ENCODE measurements at places on chromosomes 5 and 9.
A peak's percentile ranks its signal among the peaks of the same experiment; 100 is the strongest.

GRCh38 chr5:145466533-145466932 lies 368.6 kb downstream of the PRELID2 start:
- DNase-seq = no peak

DNA sequence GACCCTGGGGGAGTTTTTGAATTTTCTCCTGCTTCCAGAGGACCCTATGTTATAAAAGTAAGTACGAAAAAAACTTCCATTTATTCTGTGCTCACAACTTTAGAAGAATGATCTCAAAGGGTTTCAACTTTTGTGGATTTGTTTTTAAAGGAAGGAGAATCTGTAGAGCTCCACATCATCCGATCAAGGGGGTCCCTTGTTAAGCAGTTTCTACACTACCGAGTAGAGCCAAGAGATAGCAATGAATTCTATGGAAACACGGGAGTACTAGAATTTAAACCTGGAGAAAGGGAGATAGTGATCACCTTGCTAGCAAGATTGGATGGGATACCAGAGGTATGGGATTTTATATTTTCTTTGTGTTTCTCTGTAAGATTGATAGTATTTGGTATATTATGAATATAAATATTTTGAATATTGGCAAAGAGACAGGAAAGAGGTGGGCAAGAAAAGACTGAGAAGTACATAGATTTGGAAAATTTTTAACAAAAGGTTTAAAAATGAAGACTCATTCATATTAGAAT lies 84.2 kb downstream of the ADGRV1 start:
- no peak for DNase-seq

- no peak for DNase-seq
These were observed 75.7 kb downstream of the TUSC1 start for GRCh38 chr9:25602400-25603044.

DNA sequence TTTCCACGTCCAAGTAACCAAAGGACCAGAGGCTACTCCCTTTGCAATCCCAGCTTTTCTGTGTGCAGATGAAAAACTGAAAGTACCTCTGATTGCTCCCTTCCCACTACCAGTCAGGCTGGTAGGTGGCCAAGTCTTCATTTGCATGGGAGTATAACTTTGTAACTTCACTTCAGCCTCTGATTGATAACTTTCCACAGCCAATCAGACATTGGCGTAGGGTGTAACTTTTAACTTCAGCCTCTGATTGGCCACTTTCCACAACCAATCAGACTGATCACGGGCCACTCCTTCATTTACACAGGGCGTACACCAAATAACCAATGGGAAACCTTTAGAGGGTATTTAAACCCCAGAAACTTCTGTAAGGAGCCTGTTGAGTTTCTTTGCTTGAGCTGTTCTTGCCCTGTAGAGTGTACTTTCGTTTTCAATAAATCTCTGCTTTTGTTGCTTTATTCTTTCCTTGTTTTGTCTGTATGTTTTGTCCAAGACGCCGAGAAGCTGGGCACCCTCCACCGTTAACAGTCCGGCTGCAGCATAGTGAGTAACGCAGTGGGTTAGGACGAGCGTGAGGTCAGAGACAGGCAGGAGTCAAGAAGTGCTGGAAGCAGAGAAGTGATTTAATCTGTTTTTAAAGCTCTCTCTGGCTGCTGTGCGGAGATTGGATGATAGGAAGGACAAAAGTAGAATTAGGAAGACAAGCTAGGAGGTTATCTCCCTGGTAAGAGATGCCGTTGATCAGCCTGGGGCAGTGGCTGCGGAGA lies 3.5 kb upstream of the EXOSC2 start:
- no peak for DNase-seq

DNA sequence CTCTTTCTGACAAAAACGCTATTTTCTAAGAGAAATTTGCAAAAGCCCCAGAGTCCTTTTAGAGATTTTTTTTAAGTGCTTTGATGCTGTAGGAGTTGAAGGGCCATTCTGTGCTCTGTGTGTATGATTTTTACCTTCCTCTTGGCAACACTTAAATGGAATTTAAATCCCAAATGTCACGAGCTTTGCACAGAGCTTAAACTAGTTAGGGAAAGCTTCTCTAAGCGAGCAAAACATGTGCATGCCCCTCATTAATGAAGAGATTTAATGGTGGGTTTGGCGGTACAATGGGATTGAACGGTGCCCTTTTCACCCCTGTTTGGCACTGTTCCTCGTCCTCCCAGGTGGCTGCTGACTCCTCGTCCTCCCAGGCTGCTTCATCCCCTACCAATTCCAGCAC lies 220.7 kb downstream of the DRD1 start:
- DNase-seq = no peak

- no peak for DNase-seq
These were observed 74.7 kb downstream of the PTTG1 start for GRCh38 chr5:160496334-160496733.

- DNase-seq = no peak
These were observed 121.5 kb upstream of the SPRY4 start for GRCh38 chr5:142446131-142446959.

DNA sequence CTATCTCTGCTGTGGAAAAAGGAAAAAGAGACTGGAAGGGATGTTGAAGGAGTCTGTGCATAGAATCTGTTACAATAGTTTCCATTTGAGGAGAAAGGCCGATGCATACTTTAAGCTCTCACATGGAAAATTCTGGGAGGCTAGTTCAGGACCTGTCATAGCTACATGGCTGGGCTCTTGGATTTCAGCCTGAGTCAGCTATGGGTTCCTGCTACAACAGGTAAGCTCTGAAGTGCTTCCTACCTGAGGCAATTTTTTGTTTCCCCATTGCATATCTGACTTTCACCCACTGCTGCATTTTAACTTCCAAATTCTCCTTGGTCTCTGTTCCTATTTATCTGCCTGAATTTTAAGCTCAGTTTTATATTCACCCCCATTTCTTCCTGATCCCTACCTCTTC lies 310.7 kb downstream of the RAB3C start:
- no peak for DNase-seq

DNA sequence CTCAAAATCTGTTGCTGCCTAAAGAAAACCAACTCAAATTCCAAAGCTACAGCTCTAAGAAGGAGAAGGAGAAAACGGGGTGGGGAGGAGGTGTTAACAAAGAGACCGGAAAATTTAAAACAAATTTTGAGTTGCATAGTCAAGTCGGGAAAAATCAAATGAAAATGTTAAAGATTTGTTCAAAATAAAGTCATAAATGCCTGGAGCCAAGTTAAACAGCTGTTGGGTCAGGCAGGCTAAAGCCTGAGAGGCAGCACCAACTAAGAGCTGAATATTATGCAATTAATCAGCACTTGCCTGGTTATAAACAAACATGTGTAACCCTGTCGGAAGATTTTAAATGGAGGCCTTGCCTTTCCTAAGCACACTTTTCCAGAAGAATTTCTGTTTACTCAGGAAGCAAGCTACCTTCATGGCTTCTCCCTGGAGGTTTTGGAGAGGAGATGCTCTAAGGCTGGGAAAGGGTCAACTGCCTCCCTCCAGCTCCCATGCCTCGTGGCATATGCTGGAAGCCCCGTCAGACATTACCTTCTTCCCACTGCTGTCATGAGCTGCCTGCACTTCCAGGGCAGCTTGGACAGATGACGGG lies 270.5 kb downstream of the DMRT2 start:
- no peak for DNase-seq

GRCh38 chr9:109953300-109953699 lies 173.3 kb downstream of the PALM2AKAP2 start:
- no peak for DNase-seq

GRCh38 chr9:27945386-27945785 lies 372.1 kb upstream of the C9orf72 start:
- DNase-seq = no peak

GRCh38 chr9:27340961-27341511 lies 44.1 kb upstream of the EQTN start:
- DNase-seq = no peak

DNA sequence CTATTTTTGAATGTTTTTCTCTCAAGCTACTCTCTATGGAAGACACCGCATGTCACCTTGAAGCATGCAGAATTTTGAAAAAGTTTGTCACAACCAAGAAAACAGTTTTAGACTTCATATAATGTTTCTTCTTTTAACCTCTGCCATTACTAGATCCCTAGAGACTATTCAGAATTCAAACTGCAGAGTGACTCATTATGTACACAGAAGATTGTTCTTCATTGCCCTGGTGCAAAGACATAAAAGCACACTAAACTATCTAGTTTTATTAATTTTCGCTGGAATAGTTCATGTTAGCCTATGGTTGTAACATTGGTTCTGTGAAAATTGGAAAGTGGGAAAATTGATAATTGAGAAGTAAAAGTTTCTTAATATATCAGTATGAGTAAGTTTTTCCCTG lies 18.4 kb downstream of the F2RL2 start:
- DNase-seq = no peak

DNA sequence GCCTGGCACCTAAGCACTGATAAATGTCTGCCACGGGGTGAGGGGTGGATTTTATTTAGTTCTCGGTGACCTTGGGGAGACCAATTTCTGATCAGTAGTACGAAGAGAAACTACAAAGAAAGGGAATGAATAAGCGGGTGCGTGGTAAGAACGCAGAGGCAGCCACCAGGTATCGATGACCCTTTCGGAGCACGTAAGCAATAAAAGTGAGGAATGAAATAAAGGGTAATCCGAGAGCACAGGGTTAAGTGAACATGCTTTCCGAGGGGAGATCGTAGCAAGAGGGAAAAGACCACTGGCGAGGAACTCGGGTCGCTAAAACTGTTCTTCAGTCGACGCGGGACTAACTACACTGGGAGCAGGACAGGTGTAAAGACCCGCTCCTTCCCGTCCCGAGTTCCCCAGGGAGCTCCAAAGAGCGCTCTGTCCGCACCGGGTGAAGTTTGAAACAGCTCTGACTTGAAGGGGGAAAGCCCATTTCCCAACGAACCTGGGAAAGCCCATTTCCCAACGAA lies 1.1 kb downstream of the ELOVL7 start:
- DNase-seq = no peak

- DNase-seq = peak; percentile 5
These were observed 70.8 kb downstream of the FAT2 start for GRCh38 chr5:151520294-151520693.

GRCh38 chr9:93082841-93083411 lies 13.1 kb upstream of the CARD19 start:
- DNase-seq = no peak

- no peak for DNase-seq
These were observed 150.9 kb upstream of the DMRT1 start for GRCh38 chr9:690517-691111.

All from NCI-H1694 (cell line).